Inflammatory macrophage (primary cell): ENCODE measurements at places on chromosomes 1 and 21.

- DNase-seq, result no peak
These were observed 160.2 kb upstream of the IRF2BP2 start for GRCh38 chr1:234769986-234770795.

DNA sequence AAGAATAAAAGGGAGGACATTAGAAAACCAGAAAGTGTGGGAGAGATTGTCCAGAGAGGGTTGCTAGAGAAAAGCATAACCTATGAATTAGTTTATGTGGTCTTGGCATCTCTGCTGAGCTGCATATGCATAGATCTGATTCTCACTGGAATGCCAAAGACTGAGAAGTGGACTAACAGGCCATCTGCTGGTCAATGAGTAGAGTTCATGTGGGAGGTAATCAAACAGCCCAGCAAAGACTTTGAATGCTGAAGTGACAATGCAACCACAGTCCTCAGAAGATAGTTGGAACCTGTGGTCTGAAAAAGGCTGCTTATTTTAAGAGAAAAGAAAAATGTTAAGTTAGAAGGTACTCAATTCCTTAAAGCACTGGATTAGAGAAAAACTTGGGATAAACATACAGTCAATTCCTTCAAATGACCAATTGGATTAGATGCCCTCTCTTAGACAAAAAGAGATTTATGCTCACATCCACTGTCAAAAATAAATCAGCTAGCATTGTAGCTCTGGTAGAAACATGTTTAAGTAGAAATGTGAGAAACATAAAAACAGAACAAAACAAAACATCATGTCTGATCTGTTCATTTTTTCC lies 382.8 kb downstream of the AMY1C start:
- DNase-seq, result no peak

DNA sequence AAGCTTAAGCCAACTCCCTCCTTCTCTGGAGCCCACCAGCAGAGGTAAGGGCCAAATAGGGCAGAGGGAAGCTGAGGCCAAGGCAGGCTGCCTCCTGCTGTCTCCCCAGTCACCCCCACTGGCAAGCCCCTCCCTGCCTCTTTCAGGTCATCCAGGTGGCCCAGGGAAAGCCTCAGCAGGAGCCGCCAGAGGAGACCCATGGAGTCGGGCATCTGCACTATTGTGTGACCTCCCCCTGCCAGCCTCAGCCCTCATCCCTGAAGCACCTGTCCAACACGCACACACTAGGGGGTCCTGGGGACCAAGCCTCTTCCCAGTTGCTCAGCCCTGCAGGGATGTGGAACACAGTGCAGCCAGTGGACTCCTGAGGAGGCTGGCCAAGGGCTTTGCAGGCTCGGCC lies 5.3 kb upstream of the NAXE start:
- no peak for DNase-seq

- DNase-seq, result peak; percentile 80
These were observed 13.9 kb downstream of the NT5C1A start for GRCh38 chr1:39657923-39658485.

GRCh38 chr1:68340951-68341350 lies 108.6 kb upstream of the WLS start:
- DNase-seq, result no peak

DNA sequence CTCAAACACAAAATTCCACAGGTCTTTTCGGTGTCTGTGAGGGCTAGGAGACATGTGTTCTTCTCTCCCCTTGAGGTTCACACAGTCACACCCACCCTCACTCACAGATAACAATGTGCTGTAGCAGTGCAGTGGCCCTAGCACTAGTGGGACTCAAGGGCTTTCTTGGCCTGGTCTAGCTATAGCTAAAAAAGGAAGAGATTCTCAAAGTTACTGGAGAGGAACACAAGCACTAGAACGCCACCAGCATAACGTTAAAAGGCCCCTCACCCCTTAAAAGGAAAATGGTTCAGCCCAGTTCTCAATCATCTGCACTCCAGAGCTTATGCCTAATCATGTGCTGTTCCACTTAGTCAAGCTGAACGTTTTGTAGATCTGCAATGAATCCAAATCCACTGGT lies 39.5 kb downstream of the RGS8 start:
- DNase-seq, result no peak

GRCh38 chr1:36247538-36247937 lies 23.3 kb downstream of the THRAP3 start:
- DNase-seq, result no peak

DNA sequence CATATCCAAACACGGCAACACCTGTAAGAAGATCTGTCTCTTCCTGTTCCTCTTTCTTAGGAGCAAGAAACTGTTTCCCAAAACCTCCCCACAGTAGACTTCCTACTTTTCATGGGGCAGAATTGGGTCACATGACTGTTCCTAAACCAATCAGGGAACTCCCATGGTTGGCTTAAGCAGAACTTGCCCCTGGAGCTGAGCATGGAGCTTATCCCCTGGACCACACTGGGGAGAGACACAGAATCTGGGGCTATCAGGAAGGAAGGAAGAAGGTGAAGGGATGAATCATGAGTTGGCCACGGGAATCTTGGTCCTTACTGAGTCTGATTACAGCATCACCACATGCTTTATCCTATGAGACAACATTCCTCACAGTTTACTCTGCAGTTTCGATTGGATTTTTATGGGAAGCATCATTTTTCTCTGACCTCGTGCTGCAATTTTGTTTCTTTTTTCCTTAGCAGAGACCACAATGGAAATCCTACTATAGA lies 81.8 kb downstream of the CDC7 start:
- DNase-seq, result peak; percentile 18

- no peak for DNase-seq
These were observed 26.8 kb downstream of the TMPRSS2 start for GRCh38 chr21:41481191-41481590.

DNA sequence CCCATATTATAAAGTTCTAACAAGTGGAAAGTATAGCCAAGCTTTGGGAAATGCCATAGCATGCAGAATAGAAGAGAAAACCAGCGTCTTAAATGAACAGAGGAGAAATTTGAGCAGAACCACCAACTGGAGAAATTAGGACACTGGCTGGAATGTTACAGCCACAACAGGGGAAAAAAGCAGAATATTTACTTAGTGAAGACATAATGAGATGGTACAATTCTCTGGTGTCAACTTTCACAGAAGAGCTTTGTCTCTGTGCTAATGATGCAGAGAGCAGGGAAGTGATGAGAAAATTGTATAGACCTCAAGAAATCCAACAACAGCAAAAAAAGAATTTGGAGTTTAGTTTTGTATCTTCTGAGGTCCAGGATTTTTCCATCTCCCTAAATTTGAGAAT lies 249.7 kb downstream of the KIF26B start:
- no peak for DNase-seq

DNA sequence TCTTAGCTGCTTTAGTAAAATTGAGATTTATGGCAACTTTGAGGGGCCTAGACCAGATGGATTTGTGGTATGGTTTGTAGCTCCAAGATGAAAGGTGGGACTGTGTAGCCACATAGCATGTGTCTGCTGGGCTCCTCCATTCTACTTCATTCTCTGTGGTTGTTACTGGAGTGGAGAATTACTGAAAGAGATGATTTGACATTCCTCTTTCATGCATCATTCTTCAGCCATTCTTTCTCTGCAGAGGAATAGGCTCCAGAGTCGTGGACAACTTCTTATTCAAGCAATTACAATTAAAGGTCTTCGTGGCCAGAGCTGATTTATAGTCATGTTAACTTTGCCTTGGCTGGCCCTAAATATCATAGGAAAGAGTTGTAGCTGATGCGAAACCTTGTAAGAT lies 328.9 kb downstream of the PAPPA2 start:
- DNase-seq, result no peak

- DNase-seq, result no peak
These were observed 3.3 kb downstream of the RAVER2 start for GRCh38 chr1:64748222-64748621.

DNA sequence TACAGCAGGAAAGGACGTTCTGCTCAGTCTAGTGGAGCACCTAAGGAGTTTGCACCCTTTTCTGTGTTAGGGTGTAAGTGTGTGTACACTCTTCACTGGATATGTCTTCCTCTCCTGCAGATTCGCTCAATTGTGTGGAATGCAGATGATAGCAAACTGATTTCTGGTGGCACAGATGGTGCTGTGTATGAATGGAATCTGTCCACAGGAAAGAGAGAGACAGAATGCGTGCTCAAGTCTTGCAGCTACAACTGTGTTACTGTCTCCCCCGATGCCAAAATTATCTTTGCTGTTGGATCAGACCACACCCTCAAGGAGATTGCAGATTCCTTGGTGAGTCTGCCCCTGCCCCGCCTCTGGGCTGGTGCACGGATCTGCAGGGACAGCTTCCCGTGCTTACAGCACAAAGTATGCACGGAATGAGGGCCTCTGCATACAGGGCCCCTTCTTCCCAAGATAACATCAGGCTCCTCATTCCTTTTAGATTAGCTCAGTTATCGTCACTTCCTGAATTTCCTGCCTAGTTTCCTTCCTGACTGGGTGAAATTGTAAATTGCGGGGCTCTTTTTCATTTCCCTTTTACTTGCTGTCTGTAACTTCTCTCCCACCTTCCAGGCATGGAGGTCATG lies 34.6 kb downstream of the CFAP57 start:
- peak; percentile 5 for DNase-seq

DNA sequence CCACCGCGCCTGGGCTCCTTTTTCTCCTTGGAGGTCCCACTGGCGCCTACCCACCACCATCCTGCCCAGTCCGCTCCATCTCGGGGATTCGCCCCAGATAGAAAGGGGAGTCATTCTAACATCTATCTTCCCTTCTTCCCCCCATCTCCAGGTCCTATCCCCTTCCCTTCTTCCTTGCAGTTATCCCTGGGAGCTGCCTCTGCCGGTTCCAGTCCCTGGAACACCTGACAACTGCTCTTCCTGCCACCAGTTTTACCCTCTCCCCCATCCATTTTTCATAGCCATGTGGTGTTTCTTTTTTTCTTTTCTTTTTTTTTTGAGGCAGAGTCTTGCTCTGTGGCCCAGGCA lies 12.0 kb upstream of the COL16A1 start:
- no peak for DNase-seq

DNA sequence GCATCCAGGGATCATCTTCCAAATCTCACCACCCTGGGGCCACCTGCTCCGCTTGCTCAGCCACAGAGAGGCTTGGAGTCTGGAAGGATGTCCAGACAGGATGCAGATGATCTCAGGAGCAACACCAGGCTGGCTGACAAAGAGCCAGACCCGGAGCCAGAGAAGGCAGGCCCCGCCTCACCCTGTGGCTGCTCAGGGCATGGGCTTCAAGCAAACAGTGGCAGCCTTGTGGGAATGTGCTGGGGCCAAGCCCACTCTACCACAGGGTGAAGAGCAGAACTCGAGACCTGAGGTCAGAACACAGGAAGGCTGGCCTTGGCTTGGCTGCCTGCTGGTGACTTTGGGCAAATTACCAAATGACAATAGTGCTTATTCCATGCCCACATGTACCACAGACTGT lies 45.5 kb downstream of the MRPL37 start:
- DNase-seq, result no peak

DNA sequence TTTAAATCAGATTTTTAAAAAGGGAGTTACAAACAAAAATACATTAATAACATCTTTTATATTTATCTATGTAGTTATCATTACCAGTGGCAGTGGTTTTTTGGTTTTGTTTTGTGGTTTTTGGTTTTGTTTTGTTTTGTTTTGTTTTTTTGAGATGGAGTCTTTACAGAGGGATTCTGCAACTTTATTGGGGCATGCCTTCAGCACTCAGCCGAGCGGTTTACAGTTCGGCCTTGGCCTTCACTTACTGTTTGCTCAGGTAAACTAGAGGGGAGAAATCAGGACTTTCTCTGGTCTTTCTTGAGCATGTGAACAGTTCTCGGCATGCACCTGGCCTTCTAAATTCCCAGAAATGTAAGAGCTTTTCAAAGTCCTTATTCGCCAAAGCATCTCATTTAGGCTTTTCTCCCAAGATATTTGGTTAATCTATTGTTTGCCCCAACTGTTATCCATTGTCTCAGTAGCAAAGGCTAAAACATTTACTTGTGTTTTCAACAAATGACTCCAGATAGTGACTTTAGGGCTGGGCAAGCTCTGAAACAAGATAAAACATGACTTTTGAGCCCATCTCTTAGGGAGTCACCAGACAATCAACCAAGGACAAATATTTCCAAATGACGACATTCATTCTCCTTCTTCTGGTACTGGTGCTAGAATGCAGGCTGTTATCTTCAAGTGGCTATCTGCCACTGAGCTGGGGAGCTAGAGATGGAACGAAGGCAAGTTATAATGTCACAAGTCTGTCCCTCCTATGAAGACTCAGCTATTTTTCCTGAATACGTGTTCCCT lies 48.4 kb upstream of the ADORA3 start:
- DNase-seq, result no peak

DNA sequence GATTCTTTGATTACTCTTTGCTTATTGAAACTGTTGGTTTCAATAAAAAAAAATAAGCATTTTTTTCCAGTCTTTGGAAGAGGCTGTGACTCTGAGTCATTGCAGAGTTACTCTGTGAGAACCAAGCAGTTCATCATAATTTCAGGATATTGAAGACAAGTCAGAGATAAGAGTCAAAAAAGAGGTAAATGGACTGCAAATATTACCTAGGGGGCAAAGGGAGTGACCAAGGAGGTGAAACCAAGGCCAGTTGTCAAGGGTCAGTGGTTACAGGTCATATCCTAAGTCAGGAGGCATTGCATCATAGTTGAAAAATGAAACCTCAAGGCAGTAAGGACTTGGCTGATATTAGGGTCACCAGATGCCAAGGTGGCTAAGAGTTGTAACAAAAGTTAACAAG lies 597.1 kb upstream of the USP24 start:
- DNase-seq, result no peak

- DNase-seq, result no peak
These were observed 84.1 kb downstream of the GPR88 start for GRCh38 chr1:100622037-100622436.

DNA sequence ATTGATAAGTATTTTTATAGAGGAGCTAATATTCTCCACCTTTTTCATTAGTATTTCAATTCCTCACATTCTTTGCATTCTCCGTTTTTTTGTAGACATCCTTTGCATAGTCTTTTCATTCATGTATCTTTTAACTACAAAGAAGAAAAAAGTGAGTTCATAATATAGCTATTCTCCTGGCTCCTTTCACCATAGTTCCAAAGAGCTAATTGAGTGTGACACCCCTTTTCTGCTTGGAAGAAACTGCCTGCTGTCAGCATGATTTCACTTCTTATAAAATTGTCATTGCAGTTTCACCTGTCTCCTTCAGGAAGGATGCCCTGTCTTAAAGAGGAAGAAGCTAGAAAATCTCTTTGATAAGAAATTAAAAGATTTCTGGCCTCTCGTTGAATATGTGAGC lies 991.1 kb downstream of the KCNT2 start:
- no peak for DNase-seq
